Stromal cell of bone marrow (primary cell): ENCODE measurements at places on chromosomes 3 and 15.
A peak's percentile ranks its signal among the peaks of the same experiment; 100 is the strongest.

GRCh38 chr3:114499976-114500375 lies 206.1 kb downstream of the TIGIT start:
- no peak for DNase-seq

- no peak for DNase-seq
Measured at GRCh38 chr3:150519026-150519425, 27.3 kb downstream of the SERP1 start.

GRCh38 chr15:34374816-34375215 lies 7.8 kb upstream of the LPCAT4 start:
- no peak for DNase-seq

DNA sequence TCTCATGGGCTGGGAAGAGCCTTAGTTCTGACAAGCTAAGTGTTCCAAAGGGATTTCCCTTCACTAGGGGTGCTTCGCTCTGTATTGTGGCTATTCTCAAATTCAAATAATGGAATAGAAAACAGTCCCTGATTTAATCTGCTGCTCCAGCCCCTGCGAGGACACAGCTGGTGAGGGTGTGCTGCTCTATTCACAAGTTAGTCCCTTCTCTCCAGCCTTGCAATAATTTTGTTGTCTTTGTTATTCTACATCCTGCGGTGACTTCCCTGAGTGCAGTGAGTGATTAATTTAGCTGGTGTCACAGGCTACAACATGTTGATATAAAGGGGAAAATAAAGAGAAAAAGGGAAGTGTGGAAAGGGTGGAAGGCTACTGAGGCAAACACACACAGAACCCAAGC lies 180.5 kb upstream of the VEPH1 start:
- DNase-seq: no peak

GRCh38 chr3:61464518-61465140 lies 96.7 kb upstream of the PTPRG start:
- no peak for DNase-seq

GRCh38 chr3:24437326-24437725 lies 57.3 kb downstream of the THRB start:
- DNase-seq: no peak

DNA sequence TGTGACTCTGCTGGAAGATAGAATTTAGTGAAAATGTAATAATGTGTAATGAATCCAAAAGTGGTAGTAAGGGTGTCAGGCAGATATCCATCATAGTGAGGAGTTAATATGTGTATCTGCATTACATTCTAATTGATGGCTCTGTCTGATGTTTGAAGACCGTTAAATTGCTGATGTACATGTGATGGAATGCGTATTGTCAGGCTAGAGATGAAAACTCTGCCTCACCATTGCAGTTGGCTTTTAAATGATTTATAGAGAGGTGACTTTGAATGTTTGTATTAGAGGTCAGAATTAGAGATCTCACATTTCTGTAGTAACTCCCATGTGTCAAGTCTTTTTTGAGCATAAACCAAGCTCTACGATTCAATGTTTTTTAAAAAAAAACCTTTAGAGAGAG lies 234.6 kb downstream of the NAALADL2 start:
- DNase-seq: no peak

DNA sequence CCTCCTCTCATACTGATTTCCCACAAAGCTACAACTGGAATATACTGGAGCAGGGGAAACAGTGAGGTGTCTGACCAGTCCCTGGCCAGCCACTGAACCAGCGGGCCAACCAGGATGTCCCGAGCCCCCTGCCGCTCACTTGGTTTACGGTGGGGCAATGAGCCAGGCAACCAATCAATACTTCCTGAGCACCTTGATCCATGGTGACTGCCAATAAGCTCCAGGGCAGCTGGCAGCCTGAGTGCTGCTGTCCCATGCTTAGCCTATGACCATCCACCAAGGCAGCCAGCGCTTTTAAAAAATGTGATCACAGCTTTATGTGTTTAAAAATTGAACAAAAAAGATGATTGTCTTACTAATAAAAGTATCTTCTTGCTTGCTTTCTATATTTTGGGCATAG lies 4.2 kb downstream of the SCN10A start:
- DNase-seq: no peak

DNA sequence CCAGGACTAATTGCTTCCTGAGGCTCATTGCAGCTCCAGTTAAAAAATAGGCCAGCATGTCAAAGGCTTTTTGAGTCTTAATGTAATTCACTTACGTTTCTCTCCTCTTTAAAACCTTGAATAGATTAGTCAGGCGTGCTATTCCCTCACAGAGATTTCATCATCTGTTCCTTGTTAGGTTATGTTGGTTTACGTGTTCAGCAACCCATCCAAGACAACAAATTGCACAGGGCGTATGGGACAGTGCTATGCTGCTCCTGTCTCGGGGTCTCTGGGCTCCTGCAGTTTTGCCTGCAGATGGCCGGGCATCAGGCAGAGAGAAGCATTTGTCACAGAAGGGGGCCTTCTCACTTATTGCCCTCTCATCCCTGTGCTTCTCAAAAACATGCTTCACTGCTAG lies 117.1 kb downstream of the CHDH start:
- no peak for DNase-seq

- DNase-seq: no peak
Measured at GRCh38 chr15:83699028-83699427, 45.1 kb downstream of the ADAMTSL3 start.

DNA sequence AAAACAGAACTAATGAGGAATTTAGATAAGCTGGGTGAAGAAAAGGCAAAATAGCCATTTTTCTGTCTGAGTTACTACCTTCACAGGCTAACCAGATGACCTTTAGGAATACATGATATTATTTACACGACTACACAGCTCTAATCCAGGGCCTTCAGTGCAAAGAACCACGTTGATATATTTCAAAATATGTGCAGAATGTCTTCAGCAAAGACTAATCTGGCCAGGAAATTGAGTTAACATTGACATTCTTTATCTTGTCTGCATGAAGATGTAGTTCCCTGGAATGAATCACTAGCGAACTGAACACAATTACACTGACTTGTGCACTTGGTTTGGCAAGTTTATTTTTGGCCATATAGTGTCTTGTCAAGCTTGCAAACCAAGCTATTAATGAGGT lies 41.5 kb downstream of the PDHB start:
- no peak for DNase-seq

- no peak for DNase-seq
Measured at GRCh38 chr3:32531010-32531647, 28.5 kb upstream of the CMTM6 start.

DNA sequence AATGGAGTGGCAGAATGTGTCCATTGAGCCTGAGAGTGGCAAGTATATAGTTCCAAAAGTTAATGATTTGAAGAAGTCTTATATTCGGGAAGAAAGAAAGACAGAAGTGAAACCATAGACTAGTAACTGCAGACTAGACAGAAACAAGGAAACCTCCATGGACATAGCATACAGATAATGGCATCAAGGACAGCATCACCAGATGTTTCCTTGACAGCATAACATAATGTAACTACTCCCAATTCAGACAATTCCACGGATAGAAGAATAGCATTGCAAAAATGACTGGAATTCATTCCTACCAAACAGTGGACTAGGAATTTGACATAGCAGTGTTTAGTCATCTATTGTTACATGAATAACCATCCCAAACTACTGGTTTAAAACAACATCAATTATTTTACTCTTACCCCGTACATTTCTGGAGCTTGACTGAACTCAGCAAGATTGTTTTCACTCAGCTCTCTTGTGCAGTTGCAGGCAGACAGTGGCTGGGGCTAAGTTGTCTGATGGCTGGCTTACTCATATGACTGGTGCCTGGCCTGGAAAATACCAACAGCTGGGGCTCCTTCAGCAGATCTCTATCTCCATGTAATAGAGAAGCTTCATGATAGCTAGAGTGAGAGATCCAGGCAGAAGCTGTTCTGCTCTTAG lies 109.7 kb upstream of the GADL1 start:
- peak; percentile 84 for DNase-seq

DNA sequence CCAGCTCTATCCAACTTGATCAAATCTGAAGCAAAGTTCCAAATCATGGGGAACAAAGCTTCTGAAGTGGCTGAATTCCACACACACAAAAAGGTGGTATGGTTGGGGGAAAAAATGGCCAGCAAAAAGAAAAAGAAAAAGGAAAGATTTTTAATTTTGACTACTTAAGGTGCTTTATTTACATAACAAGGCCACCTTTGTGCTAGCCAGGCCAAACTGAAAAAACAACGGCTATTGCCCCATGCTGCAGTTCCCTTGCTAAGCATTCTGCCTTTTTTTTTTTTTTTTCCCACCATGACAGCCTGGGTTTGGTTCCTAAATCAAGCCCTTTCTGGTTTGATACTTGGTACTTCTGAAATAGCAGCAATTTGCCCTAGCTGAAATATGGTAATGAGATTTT lies 66.5 kb upstream of the DAZL start:
- no peak for DNase-seq

- DNase-seq: no peak
Measured at GRCh38 chr3:13500133-13500885, 20.2 kb downstream of the HDAC11 start.

- DNase-seq: no peak
Measured at GRCh38 chr3:36600404-36600803, 163.9 kb downstream of the DCLK3 start.

DNA sequence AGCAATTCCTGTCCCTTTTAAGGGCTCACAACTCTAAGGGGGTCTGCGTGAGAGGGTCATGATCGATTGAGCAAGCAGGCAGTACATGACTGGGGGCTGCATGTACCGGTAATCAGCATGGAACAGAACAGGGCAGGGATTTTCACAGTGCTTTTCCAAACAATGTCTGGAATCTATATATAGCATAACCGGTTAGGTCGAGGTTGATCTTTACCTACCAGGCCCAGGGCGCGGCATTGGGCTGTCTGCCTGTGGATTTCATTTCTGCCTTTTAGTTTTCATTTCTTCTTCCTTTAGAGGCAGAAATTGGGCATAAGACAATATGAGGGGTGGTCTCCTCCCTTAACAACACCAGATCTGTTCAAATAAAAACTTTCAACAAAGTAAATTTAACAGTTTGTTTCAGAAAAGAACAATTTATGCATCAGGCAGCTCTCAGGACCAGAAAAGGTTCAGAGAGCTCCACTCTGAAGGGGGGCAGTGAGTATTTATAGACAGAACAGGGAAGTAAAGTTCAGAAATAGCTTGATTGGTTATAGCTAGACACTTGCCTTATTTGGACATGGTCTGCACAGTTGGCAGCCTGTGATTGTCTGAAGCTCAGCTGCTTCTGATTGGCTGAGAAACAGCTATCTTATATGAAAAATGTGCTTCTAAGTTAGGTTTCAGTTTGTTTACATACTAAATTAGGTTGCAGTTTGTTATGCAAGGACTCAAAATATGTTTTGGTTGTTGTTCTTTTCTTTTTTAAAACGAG lies 17.2 kb upstream of the B4GALT4 start:
- DNase-seq: no peak

GRCh38 chr15:63712828-63713520 lies 115.8 kb downstream of the FBXL22 start:
- no peak for DNase-seq

DNA sequence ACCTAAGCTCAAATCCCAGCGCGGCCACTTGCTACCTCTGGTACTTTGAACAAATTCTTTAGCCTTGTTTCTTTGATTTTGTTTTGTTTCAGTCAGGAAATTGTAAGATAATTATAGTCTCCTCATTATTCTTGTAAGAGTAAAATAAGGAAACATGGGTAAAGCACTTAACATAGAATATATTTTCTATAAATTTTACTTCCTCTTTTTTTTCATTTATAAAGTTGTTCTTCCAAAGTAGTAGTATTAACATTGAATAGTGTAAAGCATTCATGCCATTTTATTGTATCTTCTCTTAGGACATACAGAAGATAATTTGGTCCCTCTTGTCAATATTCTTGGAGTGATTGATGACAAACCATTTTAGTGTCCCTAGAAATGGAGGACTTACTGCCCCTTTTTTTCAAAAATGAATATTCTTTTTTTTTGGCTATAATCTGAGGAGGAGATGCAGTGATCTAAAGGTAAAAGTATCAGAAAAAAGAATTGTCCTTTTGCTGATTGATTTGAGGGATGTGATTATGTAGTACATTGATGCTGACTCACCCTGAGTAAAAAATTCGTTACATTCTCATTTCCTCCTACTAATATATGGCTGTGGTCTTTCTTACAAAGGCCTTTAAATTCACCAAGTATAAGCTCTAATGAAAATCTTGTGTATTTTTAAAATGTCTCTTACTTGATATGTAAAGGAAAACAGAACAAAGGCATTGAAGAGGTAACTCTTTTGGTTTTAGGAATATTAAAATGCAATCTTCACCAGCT lies 51.0 kb downstream of the ALCAM start:
- DNase-seq: no peak

DNA sequence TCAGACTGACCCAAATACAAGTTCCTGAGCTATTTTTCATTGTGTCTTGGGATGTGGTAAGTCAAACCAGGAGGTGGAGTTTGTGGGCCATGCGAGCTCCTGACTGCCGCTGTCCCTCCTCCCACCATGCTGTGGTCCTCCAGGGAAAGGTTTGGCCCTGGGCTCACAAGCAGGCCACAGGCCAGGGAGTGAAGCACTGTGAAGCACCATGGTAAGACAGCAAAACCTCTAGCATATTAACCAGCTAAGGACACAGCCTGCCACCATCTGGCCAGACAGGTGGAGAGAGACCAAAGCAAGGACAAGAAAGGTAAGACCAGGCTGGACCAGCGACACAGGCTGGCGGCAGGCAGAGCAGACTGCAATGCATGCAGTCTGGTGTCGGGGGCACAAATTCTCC lies 15.3 kb downstream of the RAB43 start:
- no peak for DNase-seq

- DNase-seq: no peak
Measured at GRCh38 chr15:74411686-74412085, 22.1 kb downstream of the SEMA7A start.

DNA sequence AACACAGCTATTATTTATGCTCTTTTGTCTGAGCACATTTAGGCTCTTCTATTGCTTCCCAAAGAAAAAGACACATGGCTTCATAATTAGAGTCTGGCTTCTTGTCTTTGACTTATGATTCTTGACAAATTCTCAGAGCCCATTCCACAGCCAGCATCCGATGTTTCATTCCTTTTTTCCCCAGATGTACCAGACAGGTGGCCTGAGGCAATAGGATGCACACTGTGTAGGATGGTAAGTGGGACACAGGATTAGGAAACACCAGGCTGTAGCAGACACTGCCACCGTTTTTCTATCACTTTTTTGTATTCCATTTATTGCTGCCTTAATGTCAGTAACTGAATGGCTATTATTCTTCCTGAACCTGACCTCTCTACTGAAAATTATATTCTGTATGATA lies 188.9 kb upstream of the CDIN1 start:
- DNase-seq: no peak

DNA sequence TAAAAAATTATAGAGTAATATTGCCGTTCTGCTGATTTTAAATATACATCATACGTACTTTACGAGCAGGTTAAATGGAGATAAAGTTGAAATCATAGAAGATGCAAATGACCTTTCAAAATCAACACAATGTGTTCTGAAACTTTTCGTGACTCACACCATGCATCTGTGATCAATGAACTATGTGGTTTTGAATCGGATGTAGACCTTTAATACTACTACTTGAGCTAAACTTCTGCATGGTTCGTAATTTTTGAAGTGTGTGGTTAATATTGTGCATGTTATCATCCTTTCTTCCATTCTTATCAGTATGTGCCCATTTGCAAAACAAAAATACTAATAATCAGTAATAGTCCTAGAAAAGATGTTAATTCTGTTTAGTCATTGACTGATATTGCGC lies 58.9 kb downstream of the GASK1A start:
- no peak for DNase-seq
